ENCODE measurements at places on chromosomes 2 and 18.

GRCh38 chr2:38532366-38532765 is 70.4 kb downstream of the HNRNPLL start:
- DNase-seq: no peak

- DNase-seq: no peak
These were observed 49.8 kb downstream of the MSH2 start for GRCh38 chr2:47452761-47453160.

DNA sequence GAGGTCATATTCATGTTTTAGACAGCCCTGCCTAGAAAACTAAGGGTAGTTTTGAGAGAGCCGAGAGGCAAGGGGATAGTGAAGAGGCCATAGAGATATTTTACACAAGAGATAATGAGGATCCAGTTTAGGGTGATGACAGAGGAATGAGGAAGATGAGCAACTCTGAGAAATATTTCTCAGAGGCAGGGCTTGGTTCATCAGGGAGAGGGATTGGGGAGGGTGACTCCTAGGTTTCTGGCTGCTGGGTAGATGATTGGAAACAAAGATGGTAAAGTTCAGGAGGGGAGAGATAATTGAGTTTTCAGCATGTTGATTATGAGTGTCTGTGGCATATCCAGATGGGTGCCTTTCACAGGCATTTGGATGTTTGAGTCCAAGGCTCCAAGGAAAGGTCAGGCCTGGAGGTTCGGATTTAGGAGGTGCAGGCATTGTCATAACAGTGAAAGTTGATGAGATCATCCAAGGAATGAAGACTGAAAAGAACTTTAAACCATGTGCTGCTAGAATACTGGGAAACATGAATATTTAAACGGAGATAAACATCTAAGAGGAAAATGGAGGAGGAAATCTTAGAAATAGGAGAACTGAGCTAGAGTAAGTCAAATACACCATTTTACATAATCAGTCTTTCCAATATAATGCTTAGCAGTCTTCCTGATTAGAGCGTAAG is 7.4 kb downstream of the MYL12B start:
- DNase-seq: no peak

- no peak for DNase-seq
These were observed 522.3 kb downstream of the SOX11 start for GRCh38 chr2:6214471-6214870.

- DNase-seq: no peak
These were observed 656.0 kb upstream of the CELF4 start for GRCh38 chr18:38221476-38222100.

DNA sequence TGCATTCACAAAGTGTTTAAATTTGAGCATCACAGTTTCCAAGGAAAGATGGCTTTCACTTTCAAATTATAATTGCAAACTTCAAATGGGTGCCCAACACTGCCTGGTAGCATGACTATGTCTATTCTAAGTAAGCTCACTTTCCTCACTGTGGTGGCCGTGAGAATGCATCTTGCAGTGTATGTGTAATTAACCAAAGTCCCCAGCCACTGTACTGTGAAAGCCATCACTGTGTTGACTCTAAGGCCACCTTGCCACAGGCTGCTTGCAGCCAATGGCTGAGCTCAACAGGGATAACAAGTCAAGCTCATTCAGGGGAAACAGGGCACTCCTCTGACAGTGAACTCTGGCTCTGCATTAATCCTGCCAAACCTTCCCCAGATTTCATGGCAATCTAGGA is 43.3 kb upstream of the LGALSL start:
- no peak for DNase-seq

- no peak for DNase-seq
These were observed 230.4 kb downstream of the FHOD3 start for GRCh38 chr18:36527740-36528455.

- peak; percentile 92 for DNase-seq
These were observed 44.5 kb downstream of the SH3BP4 start for GRCh38 chr2:234996069-234996940.

GRCh38 chr2:224668123-224668909 is 47.8 kb downstream of the CCDC195 start:
- no peak for DNase-seq

DNA sequence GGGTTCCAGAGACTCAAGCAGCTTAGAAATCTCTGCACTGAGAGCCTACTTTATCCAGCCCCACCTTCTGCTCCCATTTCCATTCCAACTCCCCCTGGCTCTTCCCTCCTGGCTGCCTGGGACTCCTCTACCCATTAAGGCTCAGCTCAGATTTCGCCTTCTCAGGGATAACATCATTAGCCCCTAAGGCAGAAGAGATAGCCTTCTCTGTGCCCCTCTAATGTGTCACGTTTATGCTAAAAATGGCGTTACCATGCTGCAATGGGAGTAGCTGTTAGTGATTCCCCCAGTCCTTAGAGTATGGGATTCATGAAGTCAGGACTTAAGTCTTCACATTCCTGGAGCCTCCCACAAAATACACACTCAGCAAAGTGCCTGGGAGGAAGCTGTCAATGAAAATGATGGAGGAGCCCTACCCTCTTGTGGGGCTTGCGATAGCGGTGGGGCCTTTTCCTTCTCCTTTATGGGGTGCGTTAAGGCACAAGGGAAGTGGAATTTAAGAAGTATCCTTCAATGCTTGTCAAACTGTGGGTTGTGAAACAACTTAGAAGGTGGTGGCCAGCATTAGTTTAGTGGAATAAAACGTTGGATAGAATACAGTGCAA is 144.7 kb upstream of the COPS8 start:
- DNase-seq: no peak

DNA sequence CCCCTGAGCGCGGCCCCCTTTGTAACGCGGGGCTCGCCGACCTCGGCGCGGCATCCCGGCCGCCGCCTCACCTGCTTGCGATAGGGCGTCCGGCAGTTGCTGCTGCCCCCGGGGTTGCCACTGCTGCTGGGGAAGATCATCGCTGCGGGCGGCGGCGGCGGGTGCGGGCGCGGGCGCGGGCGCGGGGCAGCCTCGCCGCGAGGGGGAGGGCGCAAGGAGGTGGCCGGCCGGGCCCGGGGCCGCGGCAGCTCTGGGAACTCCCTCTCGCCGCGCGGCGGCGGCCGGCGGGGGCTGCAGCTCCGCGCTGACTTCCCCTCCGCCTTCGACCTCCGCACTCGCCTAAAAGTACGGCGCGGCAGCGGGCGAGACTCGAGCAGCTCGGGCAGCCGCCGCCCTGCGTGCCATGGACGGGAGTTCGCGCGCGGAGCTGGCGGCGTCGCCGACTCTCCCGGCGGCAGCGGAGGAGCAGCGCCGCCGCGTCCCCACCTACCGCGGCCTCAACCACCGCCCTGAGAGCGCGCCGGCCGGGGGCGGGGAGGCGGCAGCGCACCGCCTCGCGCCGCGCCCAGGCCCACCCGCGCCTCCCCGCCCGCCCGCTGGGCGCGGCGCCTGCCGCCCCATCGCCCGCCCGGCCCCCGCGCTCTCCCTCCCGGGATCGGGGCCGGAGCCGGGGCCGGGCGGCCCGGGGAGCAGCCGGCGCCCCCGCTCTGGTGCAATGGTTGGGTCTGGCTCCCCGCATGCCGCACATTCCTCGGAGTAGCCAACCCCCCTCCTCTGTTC is 86.0 kb downstream of the RBMS1 start:
- DNase-seq: peak; percentile 55

- DNase-seq: no peak
These were observed 19.5 kb downstream of the SIGLEC15 start for GRCh38 chr18:45844938-45845337.

DNA sequence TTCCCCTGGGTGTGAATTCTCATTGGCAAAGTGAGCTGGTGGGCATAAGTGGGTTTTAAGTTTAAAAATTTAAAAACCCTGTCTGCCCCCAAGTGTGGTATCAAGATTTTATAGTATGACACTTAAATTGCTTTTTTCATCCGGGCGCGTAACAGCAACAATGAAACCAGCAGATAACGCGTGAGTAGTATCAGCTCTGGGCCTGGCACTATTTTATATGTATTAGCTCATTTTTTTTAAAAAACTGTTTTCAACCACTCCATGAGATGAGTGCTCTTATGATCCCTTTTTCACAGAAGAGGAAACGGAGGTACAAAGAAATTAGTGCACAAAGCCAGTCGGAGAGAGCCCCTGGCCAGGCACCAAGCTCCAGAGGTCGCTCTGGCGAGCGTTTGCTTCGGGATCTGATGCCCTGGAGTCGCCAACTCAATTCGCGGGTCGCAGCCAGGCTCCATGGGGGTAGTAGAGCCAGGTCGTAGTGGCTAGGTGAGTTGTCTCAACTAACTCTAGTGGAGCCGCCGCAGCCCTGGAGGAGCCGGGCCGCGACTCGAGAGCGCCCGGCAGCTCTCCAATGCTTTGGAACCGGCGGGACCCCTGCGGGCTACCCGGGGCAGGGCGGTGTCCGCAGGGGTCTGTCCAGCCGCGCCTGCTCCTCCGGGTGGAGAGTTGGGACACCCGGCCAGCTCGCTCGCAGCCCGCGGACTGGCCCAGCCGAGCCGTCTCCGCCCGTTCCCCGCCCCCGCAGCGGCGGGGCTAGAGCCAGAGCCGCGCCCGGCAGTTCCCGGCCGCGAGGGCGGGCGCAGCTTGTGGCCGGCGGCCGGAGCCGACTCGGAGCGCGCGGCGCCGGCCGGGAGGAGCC is at the start of gene IL1R1:
TSS of gene IL1R1 (plus strand) at position 777 of the 859 bp plus-strand sequence. CDS start 14,979 bp downstream, outside the sequence.
- DNase-seq: peak; percentile 84

DNA sequence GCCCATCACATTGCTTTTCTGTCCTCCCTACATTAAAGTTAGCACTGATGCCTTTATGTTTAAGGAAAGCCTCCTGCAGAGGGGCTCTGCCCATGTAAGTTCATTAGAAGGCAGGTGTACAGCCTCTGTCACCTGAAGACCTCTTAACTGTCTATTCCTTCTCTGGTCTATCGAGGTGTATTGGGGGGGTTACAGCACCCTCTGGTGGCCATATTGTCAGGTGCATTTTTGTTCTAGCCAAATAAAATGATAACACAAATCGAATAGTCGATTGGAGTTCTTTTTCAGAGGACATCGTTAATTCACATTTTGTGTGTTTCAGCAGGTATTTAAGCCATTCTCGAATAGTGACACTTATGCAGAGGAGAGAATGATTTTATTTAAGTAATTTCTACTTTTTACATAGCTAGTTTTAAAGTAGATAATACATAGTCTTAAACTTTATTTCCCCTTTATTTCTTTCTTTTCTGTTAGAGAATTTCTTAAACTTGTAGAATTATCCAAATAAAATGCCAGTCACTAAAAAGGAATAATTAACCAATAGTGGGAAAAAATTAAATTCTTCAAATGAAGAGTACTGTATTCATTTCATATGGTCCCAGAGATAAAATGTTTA is 136.8 kb downstream of the NEDD4L start:
- peak; percentile 56 for DNase-seq

- DNase-seq: no peak
These were observed 207.2 kb downstream of the ATAD2B start for GRCh38 chr2:23719716-23720115.

GRCh38 chr2:25190536-25190935 is 22.2 kb upstream of the POMC start:
- no peak for DNase-seq

DNA sequence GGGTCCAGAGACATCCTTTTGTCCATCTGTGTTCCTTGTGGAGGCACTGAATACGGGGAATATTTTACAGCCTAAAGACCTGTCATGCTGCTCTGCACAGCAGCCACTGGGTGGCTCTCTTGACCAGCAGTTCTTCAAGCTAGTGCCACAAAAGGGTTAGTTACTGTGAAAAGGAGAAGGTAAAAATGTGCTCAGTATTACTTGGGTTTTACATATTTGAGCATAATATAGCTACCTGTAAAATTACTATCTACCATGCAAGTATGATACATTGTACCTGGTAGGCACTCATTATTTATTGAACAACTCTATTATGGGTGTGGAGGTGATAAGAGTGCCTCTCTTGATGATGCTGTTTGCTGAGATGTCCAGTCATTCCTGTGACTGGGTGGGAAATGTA is 23.6 kb downstream of the FZD5 start:
- peak; percentile 74 for DNase-seq

- DNase-seq: no peak
These were observed 30.3 kb upstream of the SEC11C start for GRCh38 chr18:59109375-59109774.

DNA sequence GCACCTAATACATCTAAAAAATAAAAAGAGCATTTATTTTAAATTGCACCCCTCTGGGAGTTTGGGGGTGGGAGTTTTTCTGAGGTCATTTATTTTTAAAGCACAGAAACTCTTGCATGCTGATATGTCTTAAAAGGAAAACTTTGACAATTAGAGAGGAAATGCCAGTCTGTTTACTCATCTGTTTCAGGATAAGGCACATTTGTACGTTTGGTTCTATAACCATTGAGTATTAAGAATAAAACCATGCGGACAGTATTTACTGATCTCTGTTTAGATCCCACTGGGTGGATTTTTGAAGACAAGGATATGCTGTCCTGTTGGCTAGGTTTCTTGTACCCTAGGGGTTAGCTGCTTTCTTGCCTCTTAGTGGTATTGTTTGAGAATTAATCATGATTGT is 122.9 kb downstream of the TANC1 start:
- DNase-seq: peak; percentile 82

DNA sequence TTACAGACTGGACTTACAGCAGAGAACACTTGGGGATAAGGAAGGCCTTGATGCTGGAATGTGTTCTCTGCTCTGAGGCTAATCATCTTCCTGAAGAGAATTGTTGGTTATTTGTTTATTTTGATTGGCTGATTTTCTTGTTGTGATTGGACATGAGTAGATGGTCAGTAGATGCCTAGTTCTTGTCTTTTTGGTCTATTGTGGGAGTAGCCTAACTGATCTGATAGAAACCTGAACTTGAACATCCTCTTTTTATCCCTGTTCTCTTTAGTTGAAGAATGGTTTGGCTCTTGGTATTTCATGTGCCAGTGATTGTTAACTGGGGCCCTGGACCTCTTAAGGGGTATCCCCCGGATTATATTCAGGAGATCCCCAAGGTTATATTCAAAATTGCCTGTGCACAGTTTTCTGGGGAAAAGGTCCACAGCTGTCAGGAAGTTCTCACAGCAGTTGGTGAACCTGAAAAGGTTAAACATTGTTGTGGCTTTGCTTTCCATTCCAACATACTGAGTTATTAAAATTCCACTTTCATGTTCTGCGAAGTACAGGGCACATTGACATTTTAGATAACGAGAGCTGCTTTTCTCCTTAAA is 13.6 kb downstream of the TWSG1 start:
- DNase-seq: peak; percentile 77

- peak; percentile 59 for DNase-seq
These were observed 199.9 kb upstream of the FN1 start for GRCh38 chr2:215635788-215636139.

GRCh38 chr2:190882856-190883582 is 2.4 kb downstream of the GLS start:
- no peak for DNase-seq

- DNase-seq: no peak
These were observed 155.8 kb downstream of the PTGR3 start for GRCh38 chr18:75053028-75053629.

DNA sequence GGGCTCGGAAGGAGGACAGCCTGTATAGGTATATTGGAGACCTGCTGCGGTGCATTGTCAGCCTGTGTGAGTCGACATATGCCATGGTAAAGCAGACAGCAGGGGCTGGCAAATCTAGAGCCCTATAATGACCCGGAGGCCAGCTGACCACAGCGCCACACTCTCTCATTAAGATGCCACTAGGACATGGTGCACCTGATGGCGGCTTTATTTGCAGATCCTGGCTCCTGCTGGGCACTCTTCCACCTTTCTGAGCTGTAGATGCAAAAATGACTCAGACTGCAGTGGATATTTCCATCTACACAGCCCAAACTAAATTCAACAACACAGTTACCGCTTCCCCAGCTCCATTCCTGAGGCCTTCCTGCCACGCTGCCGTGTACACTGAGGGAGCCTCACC is 389.9 kb downstream of the TNS1 start:
- no peak for DNase-seq

Measured in astrocyte of the spinal cord (primary cell).